Bladder microvascular endothelial cell (primary cell): ENCODE measurements at places on chromosomes 7 and 10. TPM values are rescaled to one million over a fixed set of nuclear protein-coding genes. Genes with fewer than 3 reads are reported as not detected.

The TLL2 gene
- total RNA-seq = 0.06 TPM in 1 of 2 replicates, not detected in the other

The OR6B1 gene
- not detected in 2 replicates for total RNA-seq

The CYP3A4 gene
- not detected in 2 replicates for total RNA-seq

The CELF2 gene
- total RNA-seq = 3.4 and 23.2 TPM in 2 replicates

The CYP3A7 gene
- not detected in 2 replicates for total RNA-seq

The TMEM140 gene
- total RNA-seq = 36.8 and 78.5 TPM in 2 replicates
